Vagina (tissue), 2 donors: ENCODE measurements at places on chromosomes 13 and 19. TPM values are rescaled to one million over a fixed set of nuclear protein-coding genes. Genes with fewer than 3 reads are reported as not detected.

DNA sequence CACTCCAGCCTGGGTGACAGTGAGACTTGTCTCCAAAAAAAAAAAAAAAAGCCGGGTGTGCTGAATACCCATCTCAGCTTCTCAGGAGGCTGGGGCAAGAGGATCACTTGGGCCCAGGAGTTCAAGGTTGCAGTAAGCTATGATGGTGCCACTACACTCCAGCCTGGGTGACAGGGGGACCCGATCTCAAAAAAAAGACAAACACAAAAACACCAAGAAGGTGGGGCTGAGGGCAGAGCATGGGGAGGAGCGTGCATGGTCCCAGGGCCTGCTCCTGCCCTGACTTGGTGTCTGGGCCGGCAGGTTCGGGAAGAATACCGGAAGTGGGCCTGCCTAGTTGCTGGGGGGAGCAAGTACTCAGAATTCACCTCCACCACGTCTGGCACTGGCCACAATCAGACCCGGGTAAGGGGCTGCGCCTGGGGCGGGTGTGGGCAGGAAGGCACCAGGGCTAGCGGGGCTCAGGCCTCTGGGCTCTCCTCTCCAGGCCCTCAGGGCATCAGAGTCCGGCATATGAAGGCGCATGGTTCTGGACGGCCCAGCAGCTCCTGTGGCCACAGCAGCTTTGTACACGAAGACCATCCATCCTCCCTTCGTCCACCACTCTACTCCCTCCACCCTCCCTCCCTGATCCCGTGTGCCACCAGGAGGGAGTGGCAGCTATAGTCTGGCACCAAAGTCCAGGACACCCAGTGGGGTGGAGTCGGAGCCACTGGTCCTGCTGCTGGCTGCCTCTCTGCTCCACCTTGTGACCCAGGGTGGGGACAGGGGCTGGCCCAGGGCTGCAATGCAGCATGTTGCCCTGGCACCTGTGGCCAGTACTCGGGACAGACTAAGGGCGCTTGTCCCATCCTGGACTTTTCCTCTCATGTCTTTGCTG, 11.3 kb downstream of the DDX39A start:
- H3K4me3 ChIP-seq: no peak overlapping the region
- DNase-seq: no peak
- H3K27me3 ChIP-seq: no peaks in the 10 kb centered on the region
- H3K4me1 ChIP-seq: peaks cover 18% of the 10 kb centered on the region
- no peak overlapping the region for H3K27ac ChIP-seq

DNA sequence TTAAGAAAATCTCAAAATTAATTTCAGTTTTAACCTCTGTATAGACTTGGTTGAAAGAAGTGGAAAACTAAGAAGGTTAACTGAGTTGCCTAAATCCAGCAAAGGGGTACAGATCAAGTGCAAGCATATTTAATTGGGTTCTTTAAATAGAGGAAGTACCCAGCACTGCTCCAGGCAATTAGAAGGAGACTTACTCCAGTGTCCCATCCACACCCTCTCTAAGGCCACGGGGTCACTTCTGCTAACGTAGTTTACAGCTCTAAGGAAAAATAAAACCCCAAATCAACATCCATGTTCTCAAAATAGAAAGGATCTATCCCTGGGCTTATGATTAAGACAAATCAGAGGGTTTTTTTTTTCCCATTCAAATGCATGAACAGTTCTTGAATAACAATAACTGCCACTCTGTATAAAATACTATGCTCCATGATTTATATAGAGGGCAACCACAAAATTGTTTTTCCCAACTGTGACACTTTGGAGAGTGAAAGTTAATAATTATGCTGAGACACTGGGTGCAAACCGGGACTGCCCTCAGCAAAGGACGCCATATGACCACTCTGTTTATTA, 4.6 kb downstream of the FRY start:
- no peak overlapping the region for H3K4me3 ChIP-seq
- H3K4me1 ChIP-seq: peaks cover 17% of the 10 kb centered on the region
- H3K36me3 ChIP-seq: no peaks in the 10 kb centered on the region
- H3K27ac ChIP-seq: no peak overlapping the region

DNA sequence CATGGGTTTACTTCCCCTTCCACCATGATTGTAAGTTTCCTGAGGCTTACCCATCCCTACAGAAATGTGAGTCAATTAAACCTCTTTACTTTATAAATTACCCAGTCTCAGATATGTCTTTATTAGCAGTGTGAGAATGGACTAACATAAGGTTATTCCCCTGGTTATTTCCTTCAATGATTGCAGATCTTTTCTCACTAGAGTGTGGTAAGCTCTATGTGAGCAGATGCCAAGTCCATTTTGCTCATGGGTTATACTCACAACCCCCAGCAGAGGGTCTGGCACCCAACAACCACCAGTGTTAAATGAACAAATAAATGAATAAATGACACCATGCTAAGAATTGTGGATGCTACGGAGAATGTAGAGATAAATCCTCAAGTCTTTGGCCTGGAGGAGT, 472.8 kb downstream of the LIG4 start:
- DNase-seq: no peak
- H3K27me3 ChIP-seq: no peaks in the 10 kb centered on the region
- no peaks in the 10 kb centered on the region for H3K36me3 ChIP-seq
- H3K4me1 ChIP-seq: no peaks in the 10 kb centered on the region
- H3K27ac ChIP-seq: no peak overlapping the region
- H3K4me3 ChIP-seq: no peak overlapping the region

DNA sequence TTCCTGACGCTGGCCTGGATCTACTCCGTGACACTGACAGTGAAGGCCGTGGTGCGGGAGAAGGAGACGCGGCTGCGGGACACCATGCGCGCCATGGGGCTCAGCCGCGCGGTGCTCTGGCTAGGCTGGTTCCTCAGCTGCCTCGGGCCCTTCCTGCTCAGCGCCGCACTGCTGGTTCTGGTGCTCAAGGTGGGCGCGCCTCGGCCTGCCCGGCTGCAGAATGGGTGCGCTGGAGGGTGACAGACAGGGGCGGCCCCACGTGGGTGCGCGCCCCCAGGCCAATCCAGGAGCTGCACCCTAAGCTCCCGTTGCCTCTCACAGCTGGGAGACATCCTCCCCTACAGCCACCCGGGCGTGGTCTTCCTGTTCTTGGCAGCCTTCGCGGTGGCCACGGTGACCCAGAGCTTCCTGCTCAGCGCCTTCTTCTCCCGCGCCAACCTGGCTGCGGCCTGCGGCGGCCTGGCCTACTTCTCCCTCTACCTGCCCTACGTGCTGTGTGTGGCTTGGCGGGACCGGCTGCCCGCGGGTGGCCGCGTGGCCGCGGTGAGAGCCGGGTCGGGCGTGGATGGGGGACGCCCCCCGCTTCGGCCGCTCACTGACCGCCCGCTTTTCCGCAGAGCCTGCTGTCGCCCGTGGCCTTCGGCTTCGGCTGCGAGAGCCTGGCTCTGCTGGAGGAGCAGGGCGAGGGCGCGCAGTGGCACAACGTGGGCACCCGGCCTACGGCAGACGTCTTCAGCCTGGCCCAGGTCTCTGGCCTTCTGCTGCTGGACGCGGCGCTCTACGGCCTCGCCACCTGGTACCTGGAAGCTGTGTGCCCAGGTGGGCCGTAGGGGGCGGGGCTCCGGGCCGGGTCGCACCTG, 7.2 kb downstream of the ABCA7 start:
- no peak overlapping the region for H3K27ac ChIP-seq
- no peak overlapping the region for H3K4me3 ChIP-seq
- H3K27me3 ChIP-seq: no peaks in the 10 kb centered on the region
- H3K36me3 ChIP-seq: no peaks in the 10 kb centered on the region

DNA sequence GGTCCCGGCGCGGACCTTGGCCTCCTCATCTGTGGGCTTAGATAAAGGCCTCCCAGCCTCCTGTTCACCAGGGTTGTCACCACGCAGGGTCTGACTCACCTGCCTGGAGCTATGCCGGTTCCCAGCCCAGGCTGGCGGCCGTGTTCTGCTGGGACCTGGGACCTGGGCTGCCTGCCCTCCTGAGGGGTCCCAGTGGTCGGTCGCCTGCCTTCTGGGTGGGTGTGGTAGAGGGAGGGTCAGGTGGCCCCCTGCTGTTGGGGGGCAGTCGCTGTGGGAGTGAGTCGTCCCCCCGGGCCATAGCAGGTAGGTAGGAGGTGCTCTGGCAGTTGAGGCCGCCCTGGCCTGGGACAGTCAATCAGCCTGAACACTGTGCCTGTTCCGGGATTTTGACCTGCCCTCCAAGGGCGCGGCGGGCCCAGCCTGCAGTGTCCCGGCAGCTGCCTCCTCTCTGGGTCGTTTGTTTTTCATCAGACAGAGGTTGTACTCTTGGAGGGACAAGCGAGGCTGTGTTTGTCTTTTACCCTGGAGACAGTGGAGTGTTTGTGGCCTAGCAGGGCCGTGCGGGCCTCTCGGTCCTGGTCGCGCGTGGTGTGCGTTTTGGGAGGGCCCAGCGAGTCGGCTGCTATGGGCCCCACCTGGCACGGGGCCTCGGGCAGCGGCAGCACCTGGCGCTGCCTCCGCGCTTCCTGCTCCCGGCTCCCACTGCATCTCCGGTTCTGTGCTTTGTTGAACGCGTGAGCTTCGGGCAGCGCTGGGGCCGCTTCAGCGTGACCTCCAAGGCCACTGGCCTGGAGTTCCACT, 2.6 kb downstream of the ADAT3 start:
- no peaks in the 10 kb centered on the region for H3K27me3 ChIP-seq
- peak overlapping the region; percentile 60 for H3K27ac ChIP-seq
- H3K36me3 ChIP-seq: no peaks in the 10 kb centered on the region
- peaks cover 64% of the 10 kb centered on the region for H3K4me1 ChIP-seq
- H3K4me3 ChIP-seq: no peak overlapping the region

GRCh38 chr13:48380581-48380980, 32.3 kb downstream of the LPAR6 start:
- H3K4me1 ChIP-seq: no peaks in the 10 kb centered on the region
- no peak for DNase-seq
- H3K4me3 ChIP-seq: no peak overlapping the region
- H3K27ac ChIP-seq: no peak overlapping the region
- no peaks in the 10 kb centered on the region for H3K27me3 ChIP-seq
- H3K36me3 ChIP-seq: peaks cover 30% of the 10 kb centered on the region

DNA sequence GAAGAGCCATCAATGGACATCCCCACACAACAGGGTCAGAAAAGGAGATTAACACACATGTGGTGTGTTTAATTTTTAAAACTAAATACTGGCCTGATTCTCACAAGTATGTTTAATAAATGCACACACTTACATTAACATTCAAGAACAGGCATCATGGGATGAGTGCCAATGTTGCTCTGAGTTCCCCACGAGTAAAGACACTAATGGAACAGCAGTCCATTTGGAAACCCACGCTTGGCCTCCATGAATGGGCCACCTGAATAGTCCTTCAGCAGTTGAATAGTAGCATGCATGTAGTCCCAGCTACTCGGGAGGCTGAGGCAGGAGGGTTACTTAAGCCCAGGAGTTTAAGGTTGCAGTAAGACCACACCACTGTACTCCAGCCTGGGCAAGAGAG, 195.2 kb upstream of the IPO5 start:
- H3K27me3 ChIP-seq: no peaks in the 10 kb centered on the region
- no peaks in the 10 kb centered on the region for H3K4me1 ChIP-seq
- no peak for DNase-seq

DNA sequence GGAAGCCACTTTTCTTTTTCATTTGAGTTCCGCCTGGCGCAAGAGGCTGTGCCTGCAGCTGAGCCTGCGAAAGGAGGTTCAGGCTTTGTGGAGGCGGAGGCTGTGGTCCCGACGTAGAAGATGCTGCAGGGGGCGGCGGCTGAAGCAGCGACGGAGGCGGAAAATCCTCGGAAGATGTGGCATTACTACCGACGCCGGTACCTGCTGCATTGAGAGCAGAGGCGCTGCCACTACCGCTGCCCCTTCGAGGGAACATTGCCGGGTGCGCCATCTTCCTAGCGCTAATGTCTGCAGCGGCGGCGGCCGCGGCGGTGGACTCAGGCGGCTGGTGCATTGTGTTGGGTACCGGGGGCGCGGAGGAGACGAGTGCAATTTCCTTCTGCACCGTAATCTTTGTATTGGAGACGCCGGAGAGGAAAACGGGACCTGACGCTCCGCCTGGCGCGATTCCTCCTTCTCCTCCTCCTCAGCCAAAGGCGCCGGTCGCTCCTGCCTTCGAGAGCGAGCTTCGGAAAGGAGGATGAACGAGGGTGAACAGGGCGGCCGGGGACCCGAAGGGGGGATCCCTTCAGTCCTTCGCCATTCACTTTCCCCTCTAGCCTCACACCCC, at the start of gene TSC22D1:
TSC22D1 (minus strand) TSS at position 590 of the 610 bp plus-strand sequence; CDS start at position 334, 256 bp downstream.
- no peak for DNase-seq
- no peaks in the 10 kb centered on the region for H3K27me3 ChIP-seq
- no peaks in the 10 kb centered on the region for H3K36me3 ChIP-seq
- H3K4me1 ChIP-seq: peaks cover 54% of the 10 kb centered on the region

DNA sequence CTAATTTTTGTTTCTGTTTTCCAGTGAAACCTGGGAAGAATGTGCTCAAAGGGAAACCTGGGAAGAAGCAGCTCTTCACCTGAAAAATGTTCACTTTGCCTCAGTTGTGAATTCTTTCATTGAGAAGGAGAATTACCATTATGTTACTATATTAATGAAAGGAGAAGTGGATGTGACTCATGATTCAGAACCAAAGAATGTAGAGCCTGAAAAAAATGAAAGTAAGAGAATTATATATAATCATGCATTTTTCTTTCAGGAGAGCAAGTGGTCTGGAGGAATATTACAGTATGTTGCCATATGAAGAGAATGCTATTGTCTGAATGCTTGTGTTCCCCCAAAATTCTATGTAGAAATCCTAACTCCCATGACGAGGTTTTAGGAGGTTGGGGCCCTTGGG, 3.4 kb downstream of the NUDT15 start:
- no peak overlapping the region for H3K27ac ChIP-seq
- no peak for DNase-seq
- peaks cover 7% of the 10 kb centered on the region for H3K36me3 ChIP-seq

GRCh38 chr19:45090034-45090433, 2.9 kb upstream of the PPP1R37 start:
- no peak for DNase-seq
- H3K4me3 ChIP-seq: no peak overlapping the region
- H3K27me3 ChIP-seq: no peaks in the 10 kb centered on the region
- no peak overlapping the region for H3K27ac ChIP-seq
- peaks cover 25% of the 10 kb centered on the region for H3K4me1 ChIP-seq

DNA sequence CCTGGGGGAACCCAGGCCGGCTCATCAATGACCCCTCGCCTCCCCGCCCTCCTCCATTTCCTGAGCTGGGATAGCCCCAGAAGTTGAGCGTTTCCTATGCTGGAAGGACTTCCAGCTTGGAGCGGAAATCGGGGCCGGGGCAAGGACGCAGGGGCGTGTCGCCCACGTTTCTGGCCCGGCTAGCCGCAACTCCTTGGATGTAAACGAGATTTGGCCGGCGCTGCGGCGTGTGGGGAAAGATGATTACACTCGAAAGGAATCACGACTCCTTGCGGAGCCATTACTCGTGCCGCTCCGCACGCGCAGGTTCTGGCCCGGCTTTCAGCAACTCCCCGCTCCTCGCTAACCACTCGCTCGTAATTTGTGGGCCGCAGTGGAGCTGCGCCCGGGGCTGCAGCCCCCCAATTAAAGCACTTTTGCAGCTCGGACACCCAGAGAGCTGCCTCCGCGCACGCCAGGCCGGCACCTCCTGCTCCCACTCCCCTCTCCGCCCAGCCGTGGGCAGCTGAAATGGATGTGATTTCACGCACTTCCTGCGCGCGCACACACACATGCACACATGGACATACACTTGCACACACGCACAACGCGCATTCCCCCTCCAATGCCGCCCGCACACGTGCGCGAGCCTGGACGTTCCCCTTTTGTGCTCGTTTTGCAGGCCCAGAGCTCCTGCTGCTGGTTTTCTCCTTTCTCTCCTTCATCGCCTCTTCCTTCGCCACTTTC, 15.7 kb downstream of the ZIC5 start:
- H3K4me3 ChIP-seq: peak overlapping the region; percentile 14
- no peak overlapping the region for H3K27ac ChIP-seq
- H3K36me3 ChIP-seq: no peaks in the 10 kb centered on the region
- peaks cover 25% of the 10 kb centered on the region for H3K27me3 ChIP-seq
- peaks cover 30% of the 10 kb centered on the region for H3K4me1 ChIP-seq

TRAPPC6A gene
- total RNA-seq: 28.7 TPM

SLC25A41 gene
- total RNA-seq: not detected

C19orf18 gene
- total RNA-seq: 2.9 TPM

PRTN3 gene
- total RNA-seq: not detected

COPE gene
- 212 TPM for total RNA-seq

CEACAM7 gene
- total RNA-seq: 3.4 TPM

ZNF135 gene
- total RNA-seq: 5.4 TPM

PALM3 gene
- 0.98 TPM for total RNA-seq
